ENCODE measurements at places on chromosomes 12 and 14.

GRCh38 chr12:59874781-59875180 lies 279.0 kb downstream of the SLC16A7 start:
- DNase-seq = no peak

GRCh38 chr14:52360831-52361230 lies 46.7 kb downstream of the PTGER2 start:
- peak; percentile 57 for DNase-seq

DNA sequence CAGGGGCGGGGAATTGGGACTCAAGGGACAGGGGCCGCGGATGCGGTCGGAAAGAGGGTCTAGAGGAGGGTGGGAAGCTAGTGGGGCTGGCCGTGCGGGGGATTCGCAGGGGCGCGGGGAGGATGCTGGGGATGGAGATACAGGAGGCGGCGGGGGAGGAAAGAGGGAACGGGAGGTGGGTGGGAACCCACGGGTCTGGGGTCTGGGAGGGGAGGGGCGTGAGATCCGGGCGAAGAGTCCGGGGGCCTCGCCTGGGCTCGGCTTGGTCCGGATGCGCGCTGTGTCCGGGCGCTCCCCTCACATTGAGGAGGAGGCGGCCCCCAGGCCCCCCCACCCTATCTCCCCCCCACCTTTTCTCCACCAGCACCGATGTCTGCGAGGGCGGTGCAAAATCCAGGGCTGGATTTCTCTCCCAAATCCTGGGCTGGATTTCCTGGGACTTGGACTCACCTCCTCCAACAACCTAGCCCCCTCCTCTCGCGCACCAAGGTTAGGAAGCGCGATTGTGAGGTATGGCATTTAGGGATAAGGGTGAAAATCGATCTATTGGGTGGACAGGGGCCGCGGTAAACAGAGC lies at the start of gene AGAP2:
Gene AGAP2 (minus strand): TSS at position 82 of the 577 bp plus-strand sequence. CDS start 496 bp downstream, outside the sequence.
- DNase-seq = no peak

GRCh38 chr12:85445060-85445938 lies 165.3 kb downstream of the ALX1 start:
- DNase-seq = no peak

DNA sequence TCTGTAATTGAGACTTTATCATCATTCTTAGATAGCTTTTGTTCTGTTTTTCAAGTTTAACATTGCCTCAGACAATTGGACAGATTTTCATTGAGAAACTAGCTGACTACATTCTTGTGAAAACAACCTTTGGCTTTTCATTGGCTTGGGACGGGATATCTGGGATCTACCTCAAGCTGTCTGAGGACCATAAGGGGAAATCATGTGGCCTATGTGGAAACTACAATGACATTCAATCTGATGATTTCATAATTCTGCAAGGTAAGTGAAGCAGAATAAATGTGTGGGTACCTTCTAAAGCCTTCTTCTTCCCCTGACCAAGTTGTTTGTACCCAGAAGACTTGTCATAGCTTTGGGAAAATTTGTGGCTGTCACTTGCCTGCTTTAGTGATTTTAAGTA lies 133.5 kb downstream of the OTOGL start:
- no peak for DNase-seq

- DNase-seq = no peak
These were observed 108.5 kb upstream of the FKBP4 start for GRCh38 chr12:2686280-2686646.

DNA sequence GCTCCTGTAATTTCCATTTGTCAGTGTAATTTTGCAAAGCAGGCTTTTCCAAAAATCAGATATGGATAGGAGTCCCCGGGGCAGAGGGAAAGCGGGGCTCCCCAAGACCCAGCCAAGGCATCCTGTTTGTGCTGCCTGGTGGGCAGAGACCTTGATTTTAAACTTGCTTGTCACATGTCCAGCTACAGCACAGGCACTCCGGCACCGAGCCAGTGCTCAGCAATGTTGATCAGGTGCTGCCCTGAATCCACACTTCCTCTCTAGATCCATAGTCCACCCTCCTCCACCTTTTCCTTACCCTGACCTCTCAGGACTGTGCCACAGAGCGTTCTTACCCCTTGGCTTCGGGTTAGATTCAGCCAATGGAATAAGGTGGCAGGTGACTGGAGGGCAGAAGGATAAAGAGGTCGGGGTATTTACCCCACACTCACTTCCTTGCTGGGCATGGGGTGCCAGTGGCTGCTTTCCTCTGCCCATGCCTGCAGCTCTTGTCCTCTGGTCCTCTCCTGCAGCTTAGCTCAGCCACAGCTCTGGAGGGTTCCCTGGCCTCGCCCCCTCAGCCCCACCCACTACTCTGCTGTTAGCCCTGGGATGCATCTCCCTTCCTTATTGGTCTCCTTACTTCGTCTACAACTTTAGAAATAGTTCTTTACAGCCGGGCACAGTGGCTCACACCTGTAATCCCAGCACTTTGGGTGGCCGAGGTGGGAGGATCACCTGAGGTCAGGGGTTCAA lies 80.1 kb downstream of the IRF2BPL start:
- DNase-seq = no peak

DNA sequence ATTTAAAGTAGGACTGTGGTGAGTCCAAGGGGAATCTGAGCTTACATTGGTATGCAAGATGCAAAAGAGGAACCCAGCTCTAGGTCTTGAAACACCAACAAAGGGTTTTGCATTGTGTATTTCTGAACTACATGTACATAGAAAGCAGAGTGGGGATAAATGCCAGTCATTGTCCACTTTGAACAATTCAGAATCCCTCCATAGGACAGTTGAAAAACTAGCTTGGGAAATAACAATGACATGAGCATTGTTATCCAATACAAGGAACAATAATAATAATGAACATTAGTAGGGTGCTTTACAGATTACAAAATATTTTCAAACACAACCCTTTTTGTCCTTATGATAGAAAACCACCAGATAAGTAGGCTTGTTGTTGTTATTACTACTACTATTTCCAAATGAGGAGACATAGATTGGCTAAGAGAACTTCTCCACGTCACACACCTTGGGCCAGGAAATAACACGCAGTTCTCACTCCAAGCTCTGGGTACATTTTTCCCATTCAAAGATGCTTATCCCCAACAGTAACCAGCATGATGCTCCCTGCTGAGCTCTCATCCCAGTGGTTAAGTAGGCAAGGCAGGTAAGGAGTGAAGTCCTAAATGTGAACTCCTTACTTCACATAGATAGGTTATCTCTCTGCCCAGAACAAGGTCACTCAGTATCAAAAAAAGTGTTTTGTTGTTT lies 51.7 kb upstream of the RASSF8 start:
- no peak for DNase-seq

DNA sequence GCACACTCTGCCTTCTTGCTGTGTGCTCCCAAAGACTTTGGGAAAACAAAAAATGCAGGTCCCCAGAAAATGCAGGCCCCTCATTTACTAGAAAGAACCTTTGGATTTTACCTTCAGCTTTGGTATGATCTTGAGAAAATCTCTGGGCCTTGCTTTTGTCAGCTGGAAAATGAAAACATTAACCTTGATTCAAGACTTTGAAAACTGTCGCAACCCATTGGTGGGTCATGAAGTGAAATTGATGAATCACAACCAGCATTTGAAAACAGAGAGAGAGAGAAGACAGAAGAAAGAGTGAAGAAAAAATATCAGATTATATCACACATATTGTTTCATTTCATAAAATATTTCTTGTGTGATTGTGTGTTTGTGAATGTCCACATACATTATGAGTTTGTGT lies 322.5 kb downstream of the ZFP36L1 start:
- no peak for DNase-seq

DNA sequence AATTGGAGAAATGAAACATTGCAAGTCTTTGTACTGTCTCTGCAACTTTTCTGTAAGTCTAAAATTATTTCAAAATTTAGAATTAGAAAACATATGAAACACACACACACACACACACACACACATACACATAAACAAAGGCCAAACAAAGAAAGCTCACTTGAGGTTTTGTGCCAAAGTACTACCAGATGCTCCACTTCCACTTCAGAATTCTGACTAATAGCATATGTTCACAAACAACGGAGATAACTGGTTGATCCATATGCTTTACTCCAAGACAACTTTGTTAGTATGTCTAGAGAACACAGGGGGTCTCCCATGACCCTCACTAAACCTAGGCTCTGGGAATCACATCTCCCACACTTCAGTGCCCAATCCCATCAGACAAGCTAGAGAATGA lies 133.8 kb upstream of the CLEC14A start:
- peak; percentile 78 for DNase-seq

GRCh38 chr14:87231336-87232026 lies 761.5 kb downstream of the GALC start:
- peak; percentile 26 for DNase-seq

- DNase-seq = no peak
These were observed 2.4 kb upstream of the RNF34 start for GRCh38 chr12:121397521-121397920.

GRCh38 chr12:55925870-55926737 lies 1.6 kb downstream of the PYM1 start:
- DNase-seq = no peak

DNA sequence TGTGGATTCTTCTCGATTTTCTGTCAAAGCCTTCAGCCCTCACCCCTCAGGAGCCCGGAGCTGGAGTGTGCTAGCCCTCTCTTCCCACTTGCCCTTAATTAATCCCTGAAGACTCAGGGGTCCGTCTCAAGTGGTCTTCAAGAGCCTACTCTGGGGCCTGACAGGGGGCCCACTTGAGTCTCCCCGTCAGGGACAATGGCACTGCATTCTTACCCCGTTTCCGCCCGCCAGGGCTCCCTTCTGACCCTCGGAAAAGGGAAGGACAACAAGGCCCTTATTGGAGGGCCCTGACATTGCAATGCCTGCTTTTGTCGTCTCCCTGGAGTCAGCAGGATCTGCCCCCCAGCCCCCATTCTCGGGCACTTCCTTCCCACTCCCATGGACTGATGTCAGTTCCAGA lies 34.4 kb downstream of the TBX3 start:
- DNase-seq = no peak

DNA sequence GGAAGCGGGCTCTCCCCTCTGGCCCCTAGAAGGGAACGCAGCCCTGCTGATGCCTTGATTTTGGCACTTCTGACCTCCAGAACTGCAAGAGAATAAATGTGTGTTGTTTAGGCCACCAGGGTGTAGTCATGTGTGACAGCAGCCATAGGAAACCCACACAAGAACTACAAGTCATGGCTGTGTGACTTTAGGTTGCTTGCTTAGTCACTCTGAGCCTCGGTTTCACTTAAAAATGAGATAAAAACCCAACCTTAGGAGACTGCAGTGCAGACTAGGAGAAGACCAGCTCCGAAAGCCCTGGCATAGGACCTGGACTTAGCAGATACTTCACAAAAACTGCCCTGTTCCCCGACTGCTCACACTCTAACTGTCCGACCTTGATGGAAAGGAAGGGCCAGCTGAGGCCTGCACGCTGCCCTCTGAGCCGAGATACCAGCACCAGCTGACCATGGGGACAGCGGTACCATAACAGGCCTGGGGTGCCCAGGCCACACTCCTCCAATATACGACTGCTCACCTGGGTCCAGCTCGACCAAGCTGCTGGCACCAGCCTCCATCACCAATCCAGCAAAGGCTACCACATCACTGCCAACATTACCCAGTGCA lies 53.5 kb downstream of the CCDC85C start:
- no peak for DNase-seq

DNA sequence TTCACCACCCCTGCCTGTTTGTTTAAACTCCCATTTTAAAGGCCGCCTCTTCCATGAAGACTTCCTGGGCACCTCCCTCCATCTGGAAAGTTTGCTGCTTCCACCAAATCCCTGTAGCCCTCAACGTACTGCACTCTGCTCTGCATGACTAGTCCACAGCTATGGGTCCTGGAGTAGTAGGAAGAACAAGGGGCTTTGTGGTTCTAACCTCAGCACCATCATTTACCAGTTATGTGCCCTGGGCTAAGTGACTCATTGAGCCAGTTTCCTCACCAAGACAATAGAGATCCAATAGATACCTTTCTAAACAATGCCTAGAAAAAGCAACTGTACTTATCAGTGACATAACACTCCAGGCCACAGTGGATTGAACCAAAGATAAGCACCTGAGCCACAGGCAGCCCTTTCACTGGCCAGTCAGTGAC lies 8.5 kb upstream of the LTBP2 start:
- peak; percentile 95 for DNase-seq

- DNase-seq = peak; percentile 95
These were observed 67.8 kb downstream of the HMGA2 start for GRCh38 chr12:65891987-65892481.

- DNase-seq = no peak
These were observed 46.8 kb downstream of the DDX11 start for GRCh38 chr12:31120392-31121008.

DNA sequence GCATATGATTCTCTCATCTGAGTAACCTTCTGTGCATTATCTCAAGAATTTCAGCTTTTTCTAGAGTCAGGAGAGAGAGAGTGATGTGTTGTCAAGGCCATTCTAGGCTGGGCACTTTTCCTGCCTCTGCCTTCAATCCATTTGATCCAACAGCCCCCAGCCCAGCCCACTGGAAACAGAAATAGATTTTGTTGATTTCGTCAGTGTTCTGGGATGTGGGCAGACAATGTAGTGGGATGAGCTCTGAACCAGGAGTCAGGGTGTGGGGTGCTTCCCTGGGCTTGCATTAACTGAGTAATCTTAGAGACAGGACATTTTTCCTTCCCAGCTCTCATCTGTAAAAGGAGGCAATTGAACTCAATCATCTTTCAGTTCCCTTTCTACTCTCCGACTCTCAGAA lies 42.5 kb upstream of the RPH3A start:
- DNase-seq = no peak

- no peak for DNase-seq
These were observed 303.8 kb upstream of the RGS6 start for GRCh38 chr14:71628433-71628832.

GRCh38 chr14:104322531-104323366 lies 184.4 kb downstream of the KIF26A start:
- no peak for DNase-seq
